T follicular helper cell (primary cell): ENCODE measurements at places on chromosomes 5 and 9.

DNA sequence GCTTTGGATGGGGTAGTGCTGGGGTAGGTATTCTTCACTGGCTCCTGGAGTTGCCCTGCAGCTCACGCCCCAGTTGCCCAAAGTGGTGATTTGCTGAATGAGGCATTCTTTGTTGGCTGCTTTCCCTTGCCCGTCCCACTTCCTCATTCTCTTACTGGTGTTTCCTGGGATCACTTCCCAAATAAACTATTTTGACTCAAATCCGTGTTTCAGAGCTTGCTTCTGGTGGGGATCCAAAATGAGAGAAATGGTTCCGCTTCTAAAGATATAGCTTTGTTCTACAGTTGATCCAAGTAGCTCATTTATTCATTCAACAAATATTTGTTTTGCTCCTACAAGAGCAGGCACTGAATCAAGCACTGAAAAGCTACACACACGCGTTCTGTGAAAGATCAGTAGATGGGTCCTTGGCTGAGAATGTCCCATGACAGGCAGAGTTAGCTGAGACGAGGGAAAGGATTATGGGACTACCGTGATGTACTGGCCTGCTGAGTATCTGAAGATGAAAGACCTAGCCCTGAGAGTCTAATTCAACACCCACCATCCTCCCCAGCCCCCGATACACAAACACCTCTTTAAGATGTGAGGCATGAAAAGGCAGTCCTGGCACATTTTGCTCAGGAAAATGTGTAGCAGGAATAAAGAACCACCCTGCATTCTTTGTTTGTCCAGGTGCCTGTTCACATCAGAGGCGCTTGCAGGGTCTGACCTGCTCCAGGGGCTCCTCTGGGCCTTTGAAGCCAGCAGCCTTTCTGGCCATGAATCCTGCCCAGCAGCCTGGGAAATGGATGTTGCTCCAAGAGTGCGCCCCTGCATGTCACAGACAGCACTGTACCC is 143.1 kb upstream of the RANBP3L start:
- no peak for DNase-seq

DNA sequence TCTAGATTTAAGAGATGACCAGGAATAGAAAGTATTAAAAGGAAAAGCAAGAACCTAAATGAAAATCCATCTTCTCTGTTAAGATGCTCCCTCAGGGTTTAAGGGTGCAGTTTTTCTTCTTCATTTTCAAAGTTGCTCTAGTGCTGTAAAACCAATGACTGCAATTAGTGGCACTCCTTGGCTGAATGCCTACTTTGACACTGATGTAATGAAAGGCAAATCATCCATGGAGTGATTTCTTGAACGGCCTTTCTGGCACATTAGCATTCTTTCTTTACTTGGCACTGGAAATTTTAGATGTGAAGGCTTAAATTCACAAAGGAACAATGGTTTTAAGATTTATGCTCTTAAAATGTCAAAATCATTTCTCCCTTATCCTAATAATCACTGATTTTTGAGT is 19.3 kb upstream of the ISCA1 start:
- no peak for DNase-seq

GRCh38 chr9:4618700-4619099 is 43.4 kb upstream of the PLPP6 start:
- no peak for DNase-seq

DNA sequence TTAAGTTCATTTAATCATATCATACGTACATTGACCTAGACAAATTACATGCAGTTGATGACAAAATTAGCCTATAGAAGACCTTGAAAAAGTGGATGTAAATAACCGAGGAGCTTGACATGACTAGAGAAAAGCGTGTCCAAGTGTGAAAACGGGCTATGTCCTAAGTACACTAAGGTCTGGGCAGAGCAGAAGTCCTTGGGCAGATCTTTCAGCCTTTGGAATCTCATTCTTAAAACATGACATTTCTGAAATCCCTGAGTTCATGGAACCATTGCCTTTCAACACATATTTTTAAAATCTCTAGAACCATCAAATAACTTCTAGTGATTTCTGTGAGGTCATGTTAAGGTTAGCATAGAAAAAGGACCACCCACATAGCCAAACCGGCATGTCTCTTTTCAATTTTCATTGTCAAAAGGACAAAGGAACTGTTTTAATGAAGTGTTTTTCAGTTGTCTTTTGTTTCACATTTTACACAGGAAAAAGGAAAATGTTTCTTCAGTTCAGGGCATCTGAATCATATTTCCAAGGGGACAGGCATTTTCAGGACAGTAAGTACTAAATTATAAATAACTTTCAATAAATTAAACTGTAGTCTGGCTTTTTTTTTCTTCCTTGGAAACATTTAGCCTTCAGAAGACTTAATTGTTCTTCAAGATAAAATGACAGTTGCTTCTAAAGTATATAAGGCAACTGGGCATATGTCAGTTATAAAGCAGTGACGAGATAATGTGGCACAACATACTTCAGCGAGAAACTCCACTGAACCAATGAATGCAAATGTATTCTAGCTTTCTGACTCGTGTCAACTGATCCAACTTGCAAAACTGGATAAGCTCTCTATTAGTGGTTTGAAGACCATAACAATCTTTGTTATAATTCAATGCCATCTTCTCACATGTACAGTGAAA is 416.8 kb downstream of the NFIB start:
- DNase-seq, result no peak

DNA sequence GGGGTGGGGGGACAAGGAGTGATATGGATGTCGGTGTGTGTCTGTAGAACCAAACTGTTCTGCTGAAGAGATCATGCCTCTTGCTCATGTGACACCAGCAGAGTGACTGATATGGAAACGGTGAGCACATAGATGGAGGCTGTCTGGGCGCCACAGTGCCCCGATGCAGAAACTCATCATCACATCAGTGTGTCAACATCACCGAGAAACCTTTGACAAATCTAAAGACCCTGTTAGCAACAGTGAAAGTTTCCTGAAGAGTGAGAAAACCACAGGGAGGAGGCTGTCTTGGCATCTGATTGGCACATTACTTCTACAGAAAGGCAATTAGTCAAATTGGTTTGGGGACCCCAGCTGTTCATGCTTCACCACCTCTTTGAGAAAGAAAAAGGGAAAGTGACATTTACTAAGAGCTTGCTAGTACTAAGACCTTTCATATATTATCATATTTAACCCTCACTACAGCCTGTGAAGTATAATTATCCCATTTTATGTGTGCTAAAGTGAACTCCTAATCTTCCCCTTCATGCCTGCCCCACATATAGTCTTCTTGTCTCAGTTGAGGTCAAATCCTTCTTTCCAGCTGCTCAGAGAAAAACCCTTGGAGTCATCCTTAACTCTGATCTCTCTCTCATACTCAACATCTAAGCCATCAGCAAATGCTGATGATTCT is 25.6 kb downstream of the CSF2 start:
- DNase-seq, result no peak

GRCh38 chr9:20848490-20848889 is 164.4 kb downstream of the FOCAD start:
- DNase-seq, result no peak

GRCh38 chr9:134634176-134634575 is 7.4 kb upstream of the COL5A1 start:
- DNase-seq, result no peak

- DNase-seq, result no peak
Measured at GRCh38 chr5:178116143-178116885, 3.0 kb downstream of the N4BP3 start.

GRCh38 chr5:76363352-76364225 is 39.5 kb upstream of the IQGAP2 start:
- DNase-seq, result no peak
